Stimulated activated CD8-positive, alpha-beta memory T cell treated with anti-CD3 and anti-CD28 coated beads, Interleukin-15, amount 100 ng/mL, for 24 hours (primary cell): ENCODE measurements at places on chromosomes 4 and X.

- no peak for DNase-seq
Observed at GRCh38 chr4:40434126-40434687, 99.1 kb downstream of the CHRNA9 start.

- no peak for DNase-seq
Observed at GRCh38 chr4:122896270-122896669, 26.1 kb downstream of the NUDT6 start.

- DNase-seq = no peak
Observed at GRCh38 chrX:85004255-85004654, 578 bp downstream of the APOOL start.

- DNase-seq = no peak
Observed at GRCh38 chr4:124940387-124940786, 227.9 kb upstream of the ANKRD50 start.

DNA sequence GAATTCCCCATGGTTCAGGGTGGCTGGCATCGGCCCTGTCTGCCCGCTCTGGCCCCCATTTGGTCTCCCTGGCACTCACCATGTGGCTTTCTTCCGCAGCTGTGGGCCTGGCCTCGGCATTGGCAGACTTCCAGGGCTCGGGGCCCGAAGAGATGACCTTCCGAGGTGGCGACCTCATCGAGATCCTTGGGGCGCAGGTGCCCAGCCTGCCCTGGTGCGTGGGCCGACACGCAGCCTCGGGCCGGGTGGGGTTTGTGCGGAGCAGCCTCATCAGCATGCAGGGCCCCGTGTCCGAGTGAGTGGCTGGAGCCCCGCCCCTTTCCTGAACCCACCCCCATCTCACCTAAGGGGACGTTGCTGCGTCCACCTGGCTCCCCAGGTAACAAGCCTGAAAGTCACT is 20.1 kb downstream of the SH3TC1 start:
- no peak for DNase-seq

- DNase-seq = no peak
Observed at GRCh38 chr4:26021417-26022345, 107.7 kb downstream of the SMIM20 start.
